ENCODE measurements at places on chromosomes 13 and 19.
A peak's percentile ranks its signal among the peaks of the same experiment; 100 is the strongest.

- peak; percentile 64 for DNase-seq
Observed at GRCh38 chr13:97257800-97258799, 36.0 kb downstream of the MBNL2 start.

DNA sequence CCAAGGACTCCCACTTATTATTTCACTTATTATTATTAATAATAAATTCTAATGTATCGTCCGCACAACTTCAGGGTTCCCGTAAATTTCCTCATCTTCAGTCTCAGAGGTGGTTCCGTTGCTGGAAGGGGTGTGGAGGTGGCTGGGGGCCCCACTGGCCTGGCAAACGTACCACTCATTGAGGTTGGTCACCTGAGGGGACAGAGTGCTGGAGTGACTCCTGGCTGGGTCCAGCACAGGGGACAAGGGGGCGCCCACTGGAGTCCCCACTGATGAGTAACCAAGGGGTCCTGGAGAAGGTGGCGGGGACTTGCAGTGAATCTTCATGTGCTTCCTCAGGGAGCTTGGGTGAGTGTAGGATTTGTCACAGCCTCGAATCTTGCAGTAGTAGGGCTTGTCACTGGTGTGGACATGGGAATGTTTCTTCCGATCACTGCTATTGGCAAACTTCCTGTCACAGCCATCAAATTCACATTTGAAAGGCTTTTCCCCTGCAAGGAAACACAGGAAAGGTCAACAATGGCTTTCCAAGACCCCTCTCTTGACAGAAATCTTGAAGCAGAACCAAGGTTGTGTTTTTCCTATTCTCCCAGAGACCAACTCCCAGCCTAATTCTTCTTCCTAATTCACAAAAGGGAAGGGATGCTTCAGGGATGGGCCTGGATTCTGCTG, 6.1 kb downstream of the ZIC5 start:
- no peak for DNase-seq

GRCh38 chr13:50236898-50237318, 221.7 kb downstream of the KCNRG start:
- DNase-seq, result peak; percentile 77

DNA sequence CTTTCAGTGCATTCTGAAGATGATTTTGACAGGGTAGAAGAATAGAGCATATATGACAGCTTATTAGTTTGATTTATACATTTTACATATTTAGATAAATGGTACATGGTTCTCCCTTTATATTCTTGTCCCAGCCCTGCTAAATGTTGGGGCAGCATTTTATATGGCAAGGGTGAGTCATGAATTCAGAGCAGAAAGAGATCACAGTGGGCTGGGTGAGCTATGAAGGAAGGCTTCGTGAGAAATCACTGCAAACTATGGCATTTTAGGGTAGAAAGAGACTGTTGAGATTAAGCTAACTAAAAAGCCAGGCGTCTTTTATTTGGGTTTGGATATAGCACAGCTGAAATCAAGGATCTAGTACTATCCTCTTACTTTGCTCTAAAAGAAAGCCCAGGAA, 23.9 kb upstream of the METTL21C start:
- no peak for DNase-seq

GRCh38 chr13:73943137-73943964, 190.9 kb downstream of the KLF12 start:
- DNase-seq, result no peak

DNA sequence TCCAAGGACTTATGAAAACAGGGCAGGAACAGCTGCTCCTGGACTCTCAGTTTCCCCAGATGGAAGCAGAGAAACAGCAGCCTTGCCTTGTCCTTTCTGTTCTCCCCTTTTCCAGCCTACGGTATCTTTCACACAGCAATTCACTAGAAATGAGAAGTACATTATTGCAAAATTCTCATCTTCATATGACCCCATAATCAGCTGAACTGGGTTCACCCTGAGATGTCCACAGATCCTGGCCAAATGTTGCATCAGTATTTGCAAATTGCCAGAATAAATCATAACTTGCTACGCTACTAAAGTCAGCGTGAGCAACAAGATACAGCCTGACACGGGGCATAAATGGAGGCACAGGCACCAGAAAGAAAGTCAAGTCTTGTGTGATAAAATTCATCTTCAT, 16.1 kb downstream of the VSTM1 start:
- DNase-seq, result peak; percentile 97

GRCh38 chr13:106714271-106714982, 146.5 kb upstream of the ARGLU1 start:
- no peak for DNase-seq

GRCh38 chr19:7191946-7192691, 102.1 kb downstream of the INSR start:
- peak; percentile 59 for DNase-seq

DNA sequence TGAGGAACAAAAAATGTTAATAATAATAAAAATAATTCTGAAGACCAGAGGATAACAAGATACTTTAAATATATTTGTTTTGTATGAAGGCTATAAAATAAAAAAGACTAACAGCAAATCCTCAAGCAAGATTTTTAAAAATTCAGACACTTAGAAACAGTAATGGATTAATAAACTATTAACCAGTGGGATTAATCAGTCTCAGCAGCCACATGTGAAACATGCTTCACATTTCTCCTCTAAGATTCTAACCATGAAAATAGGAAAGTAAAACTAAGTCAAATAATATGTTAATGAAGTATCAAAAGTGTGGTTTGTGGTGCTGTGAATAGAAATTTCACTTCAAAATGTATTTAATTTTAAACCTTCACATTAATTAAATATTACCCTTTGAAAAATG, 57.4 kb downstream of the KCNRG start:
- no peak for DNase-seq

GRCh38 chr13:43428545-43429296, 358.1 kb downstream of the ENOX1 start:
- no peak for DNase-seq

DNA sequence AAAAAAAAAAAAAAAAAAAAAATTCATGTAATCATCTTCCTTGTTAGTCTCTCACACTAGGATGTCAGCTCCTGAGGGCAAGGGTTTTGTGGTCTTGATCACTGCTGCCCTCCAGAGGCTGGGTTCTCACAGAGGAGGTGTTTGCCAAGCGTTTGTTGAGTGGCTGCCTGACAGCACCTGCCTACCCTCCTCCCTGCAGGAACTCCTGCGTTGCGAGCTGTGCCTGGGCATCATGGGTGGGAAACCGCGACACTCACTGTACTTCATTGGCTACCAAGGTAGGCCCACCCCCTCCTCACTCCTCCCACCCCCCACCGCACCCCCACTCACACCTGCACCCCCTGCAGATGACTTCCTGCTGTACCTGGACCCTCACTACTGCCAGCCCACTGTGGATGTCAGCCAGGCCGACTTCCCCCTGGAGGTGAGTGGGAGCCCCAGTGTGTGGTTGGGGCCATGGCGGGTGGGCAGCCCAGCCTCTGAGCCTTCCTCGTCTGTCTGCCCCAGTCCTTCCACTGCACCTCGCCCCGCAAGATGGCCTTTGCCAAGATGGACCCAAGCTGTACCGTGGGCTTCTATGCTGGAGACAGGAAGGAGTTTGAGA, 8.1 kb downstream of the ATG4D start:
- peak; percentile 54 for DNase-seq

- no peak for DNase-seq
Observed at GRCh38 chr19:30084390-30084819, 142.4 kb downstream of the URI1 start.

All from suppressor macrophage treated with lipopolysaccharide for 1 hour (primary cell).